ENCODE measurements at places on chromosomes 13 and 19. TPM values are rescaled to one million over a fixed set of nuclear protein-coding genes. Genes with fewer than 3 reads are reported as not detected.

DNA sequence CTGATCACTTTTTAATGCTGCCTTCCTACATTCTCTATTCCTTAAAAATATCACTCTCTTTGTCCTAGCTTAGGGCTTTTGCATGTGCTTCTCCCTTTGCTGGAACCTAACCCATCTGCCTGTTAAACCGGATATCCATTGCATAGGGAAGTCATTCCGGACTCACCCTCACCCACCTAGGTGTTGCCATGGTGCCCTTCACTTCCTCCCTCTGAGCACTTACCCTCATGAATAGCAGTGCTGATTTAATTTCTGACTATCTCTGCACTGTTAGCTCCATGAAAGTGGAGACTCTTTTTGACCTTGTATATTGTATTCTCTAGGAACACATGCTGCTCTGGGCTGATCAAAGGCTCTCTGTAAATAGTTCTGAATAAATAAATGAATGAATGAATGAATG is 401.9 kb downstream of the PCDH20 start:
- H3K36me3 ChIP-seq = no peaks in the 10 kb centered on the region
- H3K27me3 ChIP-seq = no peaks in the 10 kb centered on the region
- H3K4me1 ChIP-seq = no peaks in the 10 kb centered on the region
- DNase-seq = no peak
- H3K27ac ChIP-seq = no peak overlapping the region

DNA sequence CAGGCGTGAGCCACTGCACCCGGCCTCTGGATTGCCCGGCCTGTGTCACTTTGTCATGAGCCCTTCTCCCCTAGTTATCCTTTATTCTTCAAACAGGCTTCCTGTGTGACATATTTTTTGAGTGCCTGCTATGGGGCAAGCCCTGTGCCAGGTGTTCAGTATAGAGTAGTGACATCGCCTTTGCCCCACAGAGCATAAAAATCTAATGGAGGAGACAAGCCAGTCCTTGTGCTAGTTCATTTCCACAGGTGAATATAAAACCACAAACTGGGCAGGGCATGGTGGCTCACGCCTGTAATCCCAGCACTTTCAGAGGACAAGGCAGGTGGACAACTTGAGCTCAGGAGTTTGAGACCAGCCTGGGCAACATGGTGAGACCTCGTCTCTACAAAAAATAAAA is 43.2 kb downstream of the BBC3 start:
- peaks cover 65% of the 10 kb centered on the region for H3K4me1 ChIP-seq
- peak overlapping the region; percentile 34 for H3K4me3 ChIP-seq
- no peak for DNase-seq
- H3K36me3 ChIP-seq = peaks cover 52% of the 10 kb centered on the region
- no peaks in the 10 kb centered on the region for H3K27me3 ChIP-seq
- H3K27ac ChIP-seq = peak overlapping the region; percentile 98

GRCh38 chr13:112637017-112637801 is 49.3 kb upstream of the TUBGCP3 start:
- H3K27ac ChIP-seq = no peak overlapping the region
- DNase-seq = no peak
- peaks cover 21% of the 10 kb centered on the region for H3K27me3 ChIP-seq
- H3K36me3 ChIP-seq = no peaks in the 10 kb centered on the region

DNA sequence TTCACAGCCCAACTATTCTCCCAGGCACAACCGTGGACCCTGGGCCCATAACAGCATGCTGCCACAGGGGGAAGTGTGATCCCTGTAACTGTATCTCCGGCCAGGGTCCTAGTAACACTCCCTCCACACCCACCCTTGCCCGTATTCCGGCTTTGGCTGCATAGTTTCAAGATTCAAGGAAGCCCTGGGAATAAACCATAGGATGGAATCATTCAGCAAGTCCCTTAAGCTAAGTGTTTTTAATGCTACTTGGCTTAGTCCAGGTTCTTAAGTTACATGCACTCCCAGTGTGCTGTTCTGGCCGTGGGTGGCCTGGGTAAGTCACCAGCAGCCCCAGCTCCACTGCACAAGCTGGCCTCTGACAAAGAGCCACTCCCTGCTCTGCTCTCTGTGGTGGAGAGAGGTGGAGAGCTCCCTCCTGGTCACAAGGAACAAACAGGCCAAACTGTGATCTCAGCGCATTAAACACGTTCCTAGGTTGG is 532.4 kb upstream of the SGCG start:
- H3K36me3 ChIP-seq = no peaks in the 10 kb centered on the region
- H3K27ac ChIP-seq = no peak overlapping the region
- DNase-seq = no peak

DNA sequence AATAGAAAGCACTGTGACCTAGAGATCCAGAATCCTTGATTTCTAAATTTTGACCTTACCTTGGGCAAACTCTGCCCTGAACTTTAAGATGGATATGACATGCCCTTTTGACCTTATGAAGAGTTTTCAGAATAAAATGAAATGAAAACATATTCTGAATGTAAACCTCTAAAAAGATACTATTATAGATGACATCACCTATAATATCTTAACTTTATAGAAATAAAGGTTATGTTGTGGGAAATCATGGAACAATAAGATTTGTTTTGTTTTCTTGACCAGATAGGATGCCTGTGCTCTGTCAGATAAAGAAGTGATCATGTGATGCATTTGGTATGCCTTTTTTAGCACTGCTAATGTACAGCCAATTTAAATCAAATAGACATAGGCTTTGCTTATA is 13.1 kb upstream of the LPAR6 start:
- H3K4me1 ChIP-seq = peaks cover 9% of the 10 kb centered on the region
- no peaks in the 10 kb centered on the region for H3K27me3 ChIP-seq
- no peak overlapping the region for H3K27ac ChIP-seq
- H3K4me3 ChIP-seq = no peak overlapping the region

GRCh38 chr19:7657131-7657751 is 11.6 kb upstream of the RETN start:
- peak; percentile 70 for DNase-seq
- no peaks in the 10 kb centered on the region for H3K27me3 ChIP-seq
- peak overlapping the region; percentile 56 for H3K27ac ChIP-seq
- no peak overlapping the region for H3K4me3 ChIP-seq
- no peaks in the 10 kb centered on the region for H3K36me3 ChIP-seq

The SAFB gene
- 142 TPM for total RNA-seq

- no peak overlapping the region for H3K4me3 ChIP-seq
- no peaks in the 10 kb centered on the region for H3K4me1 ChIP-seq
- peak; percentile 33 for DNase-seq
- no peaks in the 10 kb centered on the region for H3K36me3 ChIP-seq
- H3K27me3 ChIP-seq = no peaks in the 10 kb centered on the region
Measured at GRCh38 chr13:97749174-97749573, 204.3 kb upstream of the IPO5 start.

The RFPL4AL1 gene
- not detected for total RNA-seq

The CEACAM1 gene
- total RNA-seq = 9.0 TPM

GRCh38 chr13:48000559-48001113 is 437 bp downstream of the SUCLA2 start:
- H3K4me1 ChIP-seq = peaks cover 25% of the 10 kb centered on the region
- no peaks in the 10 kb centered on the region for H3K27me3 ChIP-seq
- H3K27ac ChIP-seq = peak overlapping the region; percentile 91
- H3K36me3 ChIP-seq = peaks cover 13% of the 10 kb centered on the region
- DNase-seq = no peak

Data from activated CD4-positive, alpha-beta T cell treated with anti-CD3 and anti-CD28 coated beads, Interleukin-2, amount 10 ng/mL, durations not matched to agents 24 days and 14 days (primary cell).